Activated T-helper 1 cell treated with anti-CD3 and anti-CD28 coated beads, Interleukin-2, amount 50 U/mL, for 16 hours (primary cell): ENCODE measurements at places on chromosomes 16 and 17.

- peak; percentile 49 for DNase-seq
These were observed at the start of gene APPBP2 for GRCh38 chr17:60525685-60526514. APPBP2 (minus strand) TSS chr17:60526242; CDS start chr17:60525931, 311 bp downstream.

- no peak for DNase-seq
These were observed 1.7 kb upstream of the CBX4 start for GRCh38 chr17:79840989-79841286.

DNA sequence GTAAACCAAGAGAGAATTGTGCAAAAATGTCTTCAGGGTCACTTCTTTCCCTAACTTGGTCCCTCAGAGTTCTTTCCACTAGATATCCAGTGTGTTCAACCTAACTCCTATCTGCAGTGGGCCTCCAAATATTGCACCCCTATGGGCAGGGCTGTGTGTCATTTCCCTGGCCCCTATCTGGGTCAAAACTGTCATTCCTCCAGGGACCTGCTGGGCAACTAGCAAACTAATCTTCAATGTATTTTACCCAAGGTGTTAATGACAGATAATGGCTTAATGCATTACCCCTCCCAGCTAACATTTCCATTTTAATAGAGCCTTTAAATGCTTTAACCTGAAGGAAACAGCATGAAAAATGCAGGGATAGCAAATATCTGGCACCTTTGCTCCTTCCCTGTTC lies 25.8 kb upstream of the SKAP1 start:
- DNase-seq = no peak

DNA sequence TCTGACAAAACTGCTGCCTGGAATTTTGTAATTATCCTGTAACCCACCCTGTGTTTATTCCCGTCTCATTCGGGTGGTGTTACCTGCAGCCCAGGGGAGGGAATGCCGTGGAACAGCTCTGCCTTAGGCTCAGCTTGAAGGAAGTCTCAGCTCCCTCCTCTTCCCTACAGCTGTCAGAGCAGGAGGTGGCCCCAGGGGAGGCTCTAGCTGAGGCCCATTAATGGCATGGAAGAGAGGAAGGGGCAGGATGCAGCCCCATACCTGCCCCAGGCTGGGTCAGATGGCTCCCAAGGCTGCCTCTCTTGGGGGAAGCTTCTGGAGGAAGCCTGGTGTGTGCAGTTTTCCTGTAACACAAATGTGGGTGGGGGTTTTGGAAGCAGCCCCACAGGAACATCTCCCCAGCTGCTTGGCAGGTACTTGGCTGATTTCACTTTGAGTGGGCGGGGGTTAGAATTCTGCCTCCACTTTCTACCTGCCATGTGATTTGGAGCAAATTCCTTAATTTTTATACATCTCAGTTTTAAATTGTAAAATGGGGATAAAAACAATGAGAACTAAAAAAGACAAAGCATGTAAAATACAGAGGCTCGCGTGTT lies 103.9 kb downstream of the MGAT5B start:
- DNase-seq = no peak

GRCh38 chr16:89055894-89056555 lies 37.6 kb upstream of the ACSF3 start:
- DNase-seq = no peak
